HS-27A (cell line): ENCODE measurements at places on chromosomes 12 and 14.

DNA sequence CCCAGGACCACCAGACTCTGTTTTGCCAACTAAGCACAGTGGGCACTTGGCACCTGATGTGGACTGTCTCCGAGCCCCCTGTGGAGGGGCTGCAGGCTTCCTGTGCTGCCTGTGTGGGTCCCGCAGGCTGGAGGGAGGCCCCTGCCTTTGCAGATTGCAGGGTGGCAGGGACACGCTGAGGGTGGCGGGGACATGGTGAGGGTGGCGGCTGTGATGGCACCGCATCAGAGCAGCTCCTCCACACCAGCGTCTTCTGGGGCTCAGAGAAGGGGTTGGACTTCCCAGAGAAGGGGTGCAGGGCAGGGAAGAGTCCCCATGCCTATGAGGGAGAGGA lies 8.1 kb downstream of the ZFYVE21 start:
- no peak for DNase-seq

GRCh38 chr12:119338593-119339363 lies 4.2 kb downstream of the CCDC60 start:
- no peak for DNase-seq

DNA sequence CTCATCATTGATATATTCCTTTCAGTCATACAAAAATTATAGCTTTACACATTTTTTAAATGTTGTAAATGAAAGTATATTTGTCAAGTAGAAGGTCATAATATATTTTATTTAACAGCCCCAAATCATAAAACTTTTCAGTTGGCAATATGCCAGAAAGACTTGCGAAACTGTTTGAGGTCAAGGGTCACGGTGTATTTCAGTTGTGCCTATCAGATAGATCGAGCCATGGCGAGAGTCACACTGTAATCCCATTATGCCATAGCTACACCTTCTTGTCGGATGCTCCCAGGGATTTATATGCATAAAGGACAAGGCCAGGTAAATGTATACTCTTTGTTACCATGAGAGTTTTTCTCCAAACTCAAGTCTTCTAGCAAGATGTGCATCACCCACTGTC lies 26.7 kb upstream of the G2E3 start:
- DNase-seq = no peak

- no peak for DNase-seq
Measured at GRCh38 chr14:76828339-76829012, 2.3 kb downstream of the LRRC74A start.

DNA sequence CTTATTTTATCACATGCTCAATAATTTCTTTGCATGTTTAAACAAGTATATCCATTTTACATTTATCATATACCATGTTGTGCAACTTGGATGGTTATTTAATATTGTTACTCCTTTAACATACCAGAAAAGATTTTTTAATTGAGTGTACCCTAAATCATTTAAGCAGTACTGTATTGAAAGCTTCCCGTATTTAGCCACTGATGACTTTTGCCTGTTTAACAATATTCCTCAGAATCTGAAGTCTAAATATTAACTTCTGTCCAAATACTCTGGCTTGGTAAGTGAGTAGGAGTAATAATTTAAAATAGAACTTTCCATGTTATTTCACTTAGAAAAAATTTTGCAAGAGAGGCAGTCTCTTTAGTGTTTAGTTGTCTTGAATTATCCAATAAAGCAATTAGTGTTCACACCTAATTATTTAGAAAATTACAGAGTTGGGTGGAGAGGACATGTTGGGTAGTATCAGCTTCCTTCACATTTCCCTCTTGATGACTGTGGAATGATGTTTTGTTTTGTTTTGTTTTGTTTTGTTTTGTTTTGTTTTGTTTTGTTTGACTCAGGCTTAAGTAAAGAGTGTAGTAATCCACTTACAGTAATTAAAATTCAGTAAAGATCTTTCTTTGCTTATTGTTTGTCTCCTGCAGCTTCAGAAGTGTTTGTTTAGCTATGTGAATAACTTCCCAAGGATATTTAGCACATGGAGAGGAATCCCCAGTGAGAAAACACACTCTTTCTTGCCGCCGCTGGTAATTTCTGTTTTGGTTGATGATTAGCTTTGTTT lies 59.5 kb downstream of the DAAM1 start:
- DNase-seq = no peak

DNA sequence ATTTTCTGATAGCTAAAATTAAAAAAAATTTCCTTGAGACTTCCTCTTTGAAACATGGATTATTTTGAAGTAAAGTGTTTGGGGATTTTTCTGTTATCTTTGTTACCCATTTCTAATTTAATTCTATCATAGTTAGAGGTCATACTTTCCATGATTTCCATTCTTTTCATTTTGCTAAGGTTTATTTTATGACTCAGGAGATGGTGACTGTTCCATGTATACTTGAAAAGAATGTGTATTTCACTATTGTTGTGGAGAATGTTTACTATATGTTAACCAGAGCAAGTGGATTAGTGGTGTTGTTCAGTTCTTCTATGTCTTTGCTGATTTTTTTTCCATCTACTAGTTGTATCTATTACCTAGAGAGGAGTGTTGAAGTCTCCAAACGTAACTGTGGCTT lies 250.5 kb upstream of the PELI2 start:
- peak; percentile 26 for DNase-seq

GRCh38 chr12:53571295-53571694 lies 54.9 kb downstream of the ATF7 start:
- DNase-seq = no peak

DNA sequence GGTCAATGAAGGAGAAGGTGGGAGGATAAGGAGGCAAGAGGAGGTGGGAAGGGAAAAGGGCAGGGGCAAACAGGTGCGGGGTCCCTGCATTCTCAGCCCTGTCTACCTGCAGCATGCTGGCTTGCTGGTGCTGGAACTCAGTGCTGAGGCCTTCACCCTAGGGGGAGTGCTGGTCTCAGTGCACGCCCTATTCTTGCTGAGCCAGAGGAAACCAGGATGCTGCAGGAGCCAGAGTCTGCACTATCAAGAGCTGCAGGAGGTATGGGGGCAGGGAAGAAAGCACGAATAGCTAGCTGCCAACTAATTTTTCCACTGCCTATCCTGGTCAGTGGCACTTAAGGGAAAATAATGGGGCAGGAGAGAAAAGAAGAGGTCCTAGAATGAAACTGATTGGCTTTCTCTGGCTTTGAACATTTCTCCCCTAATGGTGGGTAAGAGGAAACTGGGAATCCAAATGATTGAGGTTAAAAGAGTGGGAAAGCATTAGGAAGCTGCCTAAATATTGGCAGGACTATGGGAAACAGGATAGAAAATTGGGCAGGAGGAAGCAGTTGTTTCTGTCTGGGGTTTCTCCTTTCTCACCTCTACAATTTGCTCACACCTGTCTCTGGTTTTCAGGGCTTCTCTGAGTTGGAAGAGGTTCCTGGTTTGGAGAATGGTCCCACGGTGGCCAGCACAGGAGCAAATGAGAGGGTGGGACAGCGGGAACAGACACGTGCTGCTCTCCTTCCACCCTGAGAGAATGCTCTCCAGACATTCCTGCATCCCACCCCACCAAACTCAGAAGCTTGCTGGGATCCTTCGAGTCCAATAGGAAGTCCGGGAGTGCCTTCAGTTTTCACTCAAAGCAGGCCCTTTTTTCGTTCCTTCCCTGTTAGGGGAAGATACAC lies 1.9 kb downstream of the TMEM253 start:
- no peak for DNase-seq

GRCh38 chr14:72524295-72524629 lies 369.6 kb downstream of the DPF3 start:
- no peak for DNase-seq

GRCh38 chr12:7042842-7043241 lies 17.7 kb upstream of the C1S start:
- DNase-seq = no peak

DNA sequence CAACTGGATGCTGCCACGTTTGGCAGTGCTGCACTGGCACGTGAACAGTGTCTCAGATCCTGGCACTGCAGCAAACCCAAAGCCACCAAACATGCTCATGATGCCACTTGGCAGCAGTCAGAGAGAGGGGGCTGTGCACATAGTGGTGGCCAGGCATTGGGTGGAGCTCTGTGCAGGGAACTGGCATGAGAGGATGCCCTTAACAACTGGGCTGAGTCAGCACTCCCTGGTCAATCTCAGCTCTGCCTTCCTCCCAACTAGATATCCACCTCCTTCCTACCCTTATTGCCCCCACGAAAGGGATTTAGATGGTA lies 37.0 kb downstream of the ZFHX2 start:
- DNase-seq = no peak

- DNase-seq = no peak
Measured at GRCh38 chr12:4939418-4940023, 29.8 kb downstream of the KCNA1 start.

- DNase-seq = no peak
Measured at GRCh38 chr14:66982247-66982646, 207.0 kb upstream of the GARIN2 start.

DNA sequence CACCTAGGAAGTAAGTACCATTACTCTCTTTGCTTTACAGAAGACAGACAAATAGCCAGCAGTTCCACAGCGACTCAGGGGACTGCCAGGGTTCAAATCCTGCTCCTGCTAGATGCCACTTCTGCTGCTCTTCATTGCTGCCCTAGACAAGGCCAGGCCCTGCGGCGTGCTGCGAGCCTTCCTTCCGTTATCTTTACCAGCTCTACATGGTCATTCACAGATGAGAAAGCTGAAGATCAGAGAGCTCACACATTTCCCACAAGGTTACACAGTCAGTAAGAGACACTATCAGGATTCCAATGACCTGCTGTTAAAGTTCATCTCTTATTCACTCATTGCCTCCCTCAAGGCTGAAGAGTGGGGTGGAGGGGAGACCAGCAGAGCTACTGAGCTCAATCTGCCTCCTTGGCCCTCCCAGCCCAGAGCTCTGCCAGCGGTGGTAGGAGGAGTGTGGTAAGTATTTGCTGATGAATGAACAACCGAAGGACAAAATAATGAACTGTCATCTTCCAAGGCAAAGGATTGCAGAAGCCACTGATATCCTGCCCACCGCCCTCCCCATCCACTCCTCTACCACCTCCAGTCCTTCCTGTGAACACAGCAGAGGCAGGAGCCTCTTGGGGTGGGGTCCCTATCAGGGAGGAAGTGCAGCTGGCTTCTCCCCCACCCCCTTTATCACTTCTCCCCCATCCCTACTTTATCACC lies 14.6 kb upstream of the HDAC7 start:
- DNase-seq = no peak

- DNase-seq = no peak
Measured at GRCh38 chr14:64040044-64040443, 187.2 kb downstream of the SYNE2 start.
